ENCODE measurements at places on chromosomes 12 and 14.

GRCh38 chr14:94780536-94781399, 10.9 kb upstream of the GSC start:
- no peak for DNase-seq

DNA sequence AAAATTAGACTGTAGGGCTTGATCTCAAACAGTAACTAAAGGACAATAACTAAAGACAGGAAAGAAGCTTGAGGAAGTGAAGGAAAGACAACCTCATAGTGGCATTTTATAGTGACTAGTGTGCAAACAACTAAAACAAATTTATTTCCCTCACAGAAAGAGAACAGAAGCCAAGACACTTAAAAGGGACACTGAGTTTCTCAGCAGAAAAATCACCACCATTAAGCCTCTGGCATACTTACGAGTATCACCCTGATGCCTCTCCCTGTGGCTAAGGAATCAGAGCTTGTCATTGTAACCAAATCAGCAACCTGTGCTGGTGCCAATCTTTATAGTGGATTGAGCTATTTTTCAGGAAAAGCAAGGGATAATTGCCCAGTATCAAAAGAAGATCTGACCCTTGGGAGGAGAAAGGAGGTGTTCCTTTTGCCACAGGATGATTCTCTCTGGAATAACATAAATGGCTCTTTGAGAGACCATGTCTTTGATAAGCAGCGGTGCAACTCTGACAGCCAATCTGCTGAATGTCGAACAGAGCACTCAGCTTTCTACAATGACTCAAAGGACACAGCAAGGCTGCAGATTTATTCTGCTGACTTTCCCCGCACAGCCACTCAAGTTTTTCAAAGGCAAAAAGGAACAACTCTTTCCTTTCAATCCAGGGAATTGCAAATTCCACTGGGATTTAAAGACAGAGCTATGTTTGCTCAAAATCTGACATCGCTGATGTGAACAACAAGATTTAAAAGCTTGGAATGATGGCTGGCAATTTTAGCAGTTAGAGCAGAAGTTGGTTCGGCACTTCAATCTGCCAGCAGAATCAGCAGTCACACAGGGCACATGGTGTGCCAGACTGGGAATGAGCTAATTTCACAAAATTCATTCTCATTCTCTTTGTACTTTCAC, 34.6 kb downstream of the ATF7 start:
- peak; percentile 13 for DNase-seq

GRCh38 chr14:76617440-76617839, 143.8 kb upstream of the VASH1 start:
- DNase-seq, result no peak

DNA sequence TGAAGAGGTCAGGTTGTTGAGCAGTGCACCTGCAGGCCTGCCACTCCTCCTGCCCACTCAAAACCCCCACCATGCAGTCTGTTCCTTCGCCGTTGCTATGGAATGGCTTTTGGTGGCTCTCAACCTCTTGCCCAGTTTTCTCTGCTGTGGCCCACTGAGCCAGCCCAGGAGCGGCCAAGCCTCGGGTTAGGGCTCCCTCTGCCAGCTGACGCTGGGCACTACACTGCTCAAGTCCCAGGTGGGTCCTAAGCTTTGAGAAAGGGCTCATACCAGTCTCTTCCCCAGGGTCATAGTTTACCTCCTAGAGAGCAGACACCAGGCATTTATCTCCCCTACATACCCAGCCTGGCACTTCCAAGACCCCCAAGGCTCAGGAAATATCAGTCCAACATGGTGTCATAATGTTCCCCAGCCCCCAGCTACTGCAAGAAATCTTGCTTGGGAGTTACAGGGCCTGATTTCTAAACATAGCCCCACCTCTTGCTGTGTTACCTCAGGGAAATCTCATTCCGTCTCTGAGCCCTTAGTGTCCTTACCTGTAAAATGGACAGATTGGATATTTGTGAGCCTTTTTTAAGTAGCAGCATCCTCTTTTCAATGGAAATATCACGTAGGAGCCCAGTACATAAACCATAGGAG, 59.4 kb downstream of the TSPAN11 start:
- DNase-seq, result peak; percentile 86

- peak; percentile 11 for DNase-seq
These were observed 115.3 kb upstream of the NAP1L1 start for GRCh38 chr12:76199808-76200207.

- no peak for DNase-seq
These were observed 8.8 kb upstream of the BICDL1 start for GRCh38 chr12:119980242-119980641.

DNA sequence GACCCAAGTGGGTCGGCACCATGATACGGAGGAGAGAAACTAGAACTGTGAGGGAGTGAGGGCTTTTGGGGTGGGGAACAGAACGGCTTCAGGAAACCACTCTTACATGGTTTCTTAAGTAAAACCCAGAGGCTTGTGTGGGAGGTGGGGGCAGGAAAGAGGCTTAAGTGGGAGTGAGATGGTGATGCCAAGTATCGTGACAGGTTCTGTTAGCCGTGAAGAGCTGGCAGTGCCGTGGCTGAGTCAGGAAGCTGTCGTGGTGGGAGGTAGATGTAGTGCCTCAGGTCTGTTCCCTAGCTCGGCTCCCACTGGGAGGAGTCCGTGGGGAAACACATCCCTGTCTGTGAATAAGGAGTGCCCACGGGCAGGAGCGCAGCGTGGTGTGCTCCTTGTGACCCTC, 185.8 kb upstream of the FKBP4 start:
- DNase-seq, result no peak

DNA sequence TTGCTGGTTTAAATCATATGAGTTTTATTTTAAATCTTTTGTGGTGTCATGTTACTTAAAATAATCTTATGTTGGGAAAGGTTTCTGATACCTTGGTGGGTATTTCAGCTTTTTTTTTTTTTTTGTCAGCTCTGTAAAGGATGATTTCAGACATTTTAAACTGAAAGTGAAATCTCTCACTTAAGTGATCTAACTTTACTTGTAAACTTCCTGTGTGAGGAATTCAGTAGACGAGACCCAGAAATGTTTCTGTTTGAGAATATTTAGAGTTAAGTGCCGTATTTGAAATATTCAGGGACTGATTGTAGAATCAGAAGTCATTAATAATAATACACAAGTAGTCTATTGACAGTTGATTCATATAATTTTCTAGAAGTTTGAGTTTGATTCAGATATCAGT, 37.8 kb downstream of the PROX2 start:
- no peak for DNase-seq

GRCh38 chr12:130983328-130984017, 29.8 kb downstream of the ADGRD1 start:
- no peak for DNase-seq

GRCh38 chr12:92550661-92551060, 152.1 kb upstream of the PLEKHG7 start:
- DNase-seq, result no peak

- DNase-seq, result no peak
These were observed 47.4 kb downstream of the CHST11 start for GRCh38 chr12:104504146-104504545.

DNA sequence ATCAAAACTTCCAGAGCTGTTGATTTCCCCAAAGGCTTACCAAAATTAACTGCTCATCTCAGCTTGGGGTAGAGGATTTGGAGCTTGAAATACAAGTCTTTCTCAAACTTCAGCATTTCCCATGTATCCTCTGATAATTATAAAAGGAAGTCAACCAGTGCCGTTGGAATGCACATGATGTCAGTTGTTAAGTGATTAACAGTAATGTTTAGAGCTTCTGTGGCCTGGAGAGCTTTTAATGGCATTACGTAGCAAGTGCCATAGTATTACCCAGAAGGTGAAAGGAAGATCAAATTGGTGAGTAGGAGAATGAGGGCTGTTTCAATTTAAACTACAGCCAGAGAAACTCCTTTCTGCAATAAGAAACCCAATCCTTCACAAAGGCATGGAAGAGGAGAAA, 62.5 kb upstream of the PTPRR start:
- DNase-seq, result peak; percentile 19

DNA sequence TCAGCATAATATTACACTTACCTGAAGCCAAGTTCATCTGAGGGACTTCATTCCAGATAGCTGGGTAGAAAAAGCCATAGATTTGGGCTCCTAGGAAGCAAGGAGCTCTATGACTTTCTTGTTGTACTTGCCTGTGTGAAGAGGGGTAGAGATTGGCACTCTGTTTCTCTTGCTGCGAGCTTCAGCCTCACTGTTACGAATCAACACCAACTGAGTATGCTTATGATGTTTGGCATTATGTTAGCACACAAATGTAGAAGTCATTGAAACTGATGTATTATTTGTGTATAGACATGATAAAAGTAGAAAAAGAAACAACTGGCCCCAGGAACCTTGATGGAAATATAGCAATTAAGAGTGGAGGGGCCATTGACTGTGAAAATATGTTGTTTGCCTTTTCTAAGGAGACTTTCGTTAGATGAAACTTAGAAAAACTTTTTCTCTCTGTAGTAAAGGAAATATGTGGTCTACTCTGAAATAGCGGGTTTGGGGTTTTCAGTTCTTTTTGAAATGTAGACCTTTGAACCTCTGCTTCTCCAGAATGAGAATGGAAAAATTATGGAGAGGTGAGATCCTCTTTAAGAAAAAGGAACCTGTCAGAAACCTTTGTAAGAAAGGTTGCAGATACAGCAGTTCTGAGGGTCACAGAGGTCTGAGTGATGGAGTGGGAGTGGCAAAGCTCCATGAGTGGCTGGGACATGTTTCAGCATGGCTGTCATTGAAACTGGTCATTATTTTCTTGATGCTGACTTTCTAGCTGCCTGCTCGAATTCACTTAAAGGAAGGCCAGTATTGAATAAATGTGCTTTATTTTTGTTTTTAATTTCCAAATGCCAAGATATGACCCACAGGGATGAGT, 159.9 kb downstream of the GCH1 start:
- no peak for DNase-seq

DNA sequence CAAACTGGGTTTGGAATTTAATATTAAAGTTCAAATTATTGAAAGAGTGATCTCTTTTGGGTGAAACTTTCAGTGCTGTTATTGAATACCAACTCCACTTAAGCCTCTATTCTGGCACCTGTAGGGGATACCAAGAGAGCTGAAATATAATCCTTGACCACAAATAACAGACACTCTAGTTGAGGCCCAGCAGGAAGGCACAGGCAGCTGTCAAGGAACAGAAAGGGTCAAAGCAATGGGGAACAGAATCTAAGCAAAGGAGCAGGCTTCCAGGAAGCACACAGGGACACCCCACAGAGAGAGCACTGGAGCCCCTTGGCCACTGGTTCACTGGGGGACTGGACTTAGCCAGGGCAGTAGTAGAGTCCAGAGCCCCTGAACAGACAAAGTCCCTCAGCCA, 120.9 kb upstream of the SFSWAP start:
- no peak for DNase-seq

DNA sequence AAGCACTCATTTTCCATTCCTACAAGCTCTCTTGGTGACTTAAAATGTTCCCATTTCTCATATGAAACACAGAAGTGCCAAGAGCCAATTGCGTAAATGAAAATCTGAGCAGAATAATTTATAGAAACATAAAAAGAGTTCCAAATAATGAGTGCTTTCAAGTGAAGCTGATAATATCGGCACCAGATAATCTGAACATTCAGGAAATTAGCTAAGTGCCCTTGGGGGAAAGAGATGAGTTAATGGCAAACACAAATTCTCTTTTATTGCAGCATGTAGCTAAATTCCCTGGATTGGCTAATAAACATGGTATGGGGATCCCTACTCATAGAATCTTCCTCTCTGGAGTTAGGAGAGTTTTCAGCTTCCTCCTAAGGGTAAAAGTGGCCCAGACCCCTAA, 46.7 kb downstream of the DAD1 start:
- no peak for DNase-seq

DNA sequence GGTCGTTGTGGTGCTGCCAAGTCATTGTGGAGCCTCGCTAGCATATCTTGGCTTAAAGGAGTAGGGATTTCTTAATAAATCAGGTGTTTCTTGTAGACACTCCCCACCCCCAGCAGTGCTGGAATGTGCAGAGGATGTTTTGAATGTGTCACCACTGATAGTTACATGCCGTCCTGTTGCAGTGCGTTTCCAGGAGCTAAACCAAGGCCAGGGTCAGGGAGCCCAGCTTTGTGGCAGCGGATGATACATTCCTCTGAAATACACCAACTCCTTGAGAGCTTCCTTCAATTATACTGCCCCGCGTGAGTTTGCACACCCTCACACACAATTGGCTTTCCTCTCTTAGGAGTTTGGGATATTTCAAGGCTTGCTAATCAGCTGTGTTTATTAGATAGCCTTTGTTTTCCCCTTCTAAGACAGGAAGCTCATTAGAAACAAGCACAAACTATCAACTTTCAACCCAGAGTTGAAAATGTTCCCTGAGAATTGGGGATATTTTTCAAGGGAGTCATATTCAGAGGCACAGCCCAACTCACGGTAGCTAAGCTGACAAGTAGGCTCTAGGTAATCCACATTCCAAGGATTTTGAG, 154.9 kb downstream of the C12orf75 start:
- DNase-seq, result no peak

- DNase-seq, result no peak
These were observed 20.6 kb downstream of the TOGARAM1 start for GRCh38 chr14:44982594-44982993.

GRCh38 chr14:80233470-80234089, 22.3 kb upstream of the DIO2 start:
- DNase-seq, result no peak

DNA sequence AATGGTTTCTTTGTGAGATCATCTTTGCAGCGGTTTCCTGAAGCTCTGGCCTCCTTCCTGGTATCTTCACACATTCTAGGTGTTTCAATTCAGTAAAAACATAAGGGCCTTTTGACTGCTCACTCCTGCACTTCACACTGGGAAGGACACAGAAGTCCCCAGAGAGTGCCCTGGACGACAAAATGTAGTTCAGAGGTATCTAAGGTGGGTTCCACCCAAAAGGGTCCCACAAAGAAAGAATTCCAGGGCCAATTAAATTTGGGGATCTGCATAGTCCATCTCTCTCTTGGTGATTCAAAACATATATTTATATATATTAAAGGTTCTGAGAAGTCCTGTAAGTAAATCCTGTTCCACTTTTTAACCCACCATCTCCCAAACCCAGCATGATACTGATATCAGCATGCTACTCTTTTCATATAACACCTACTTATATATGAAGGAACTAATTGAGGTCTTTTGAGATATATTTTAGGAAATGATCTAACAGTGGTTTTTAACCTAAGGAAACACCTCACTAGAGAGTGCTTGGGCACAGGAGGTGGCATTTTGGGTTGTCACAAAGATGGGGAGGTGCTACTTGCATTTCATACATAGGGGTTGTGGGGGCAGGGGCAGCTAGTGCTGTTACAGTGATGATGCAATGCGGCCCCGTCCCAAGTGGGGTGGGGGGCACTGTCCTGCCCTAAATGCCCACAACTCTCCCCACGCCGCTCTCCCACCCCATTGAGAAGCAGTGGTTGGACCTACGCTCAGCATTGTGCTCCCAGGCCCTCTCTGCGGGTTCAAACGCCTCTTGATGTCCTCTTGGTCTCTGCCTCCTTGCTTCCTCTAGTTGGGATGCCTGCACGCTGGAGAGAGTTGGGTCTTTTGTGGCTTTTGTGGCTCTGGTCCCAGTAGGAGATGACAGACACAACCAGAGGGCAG, 109.4 kb downstream of the ARF6 start:
- DNase-seq, result no peak

DNA sequence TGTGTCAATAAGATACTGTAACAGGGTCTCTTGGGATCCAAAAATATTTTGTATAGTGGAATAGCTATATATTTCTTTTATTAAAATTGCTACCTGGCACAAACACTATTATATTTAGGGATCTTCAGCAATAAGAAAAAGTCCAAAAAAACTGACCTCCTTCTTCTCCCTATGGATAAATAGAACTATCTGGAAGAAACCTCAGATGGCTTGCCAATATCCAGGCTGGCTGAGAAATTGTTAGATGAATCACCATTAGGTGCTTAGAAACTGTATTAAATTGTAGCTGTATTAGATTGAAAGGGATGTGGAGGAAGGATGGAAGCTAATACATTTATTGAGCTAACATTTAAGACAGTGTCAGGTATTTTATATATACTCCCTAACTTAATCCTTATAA, 66.0 kb downstream of the SLC38A6 start:
- no peak for DNase-seq

All from AG08395 (cell line).